ENCODE measurements at places on chromosomes 12 and 14.

- DNase-seq, result no peak
Measured at GRCh38 chr14:23512156-23512555, 39.4 kb downstream of the ZFHX2 start.

- DNase-seq, result no peak
Measured at GRCh38 chr14:105210266-105211025, 29.3 kb upstream of the NUDT14 start.

DNA sequence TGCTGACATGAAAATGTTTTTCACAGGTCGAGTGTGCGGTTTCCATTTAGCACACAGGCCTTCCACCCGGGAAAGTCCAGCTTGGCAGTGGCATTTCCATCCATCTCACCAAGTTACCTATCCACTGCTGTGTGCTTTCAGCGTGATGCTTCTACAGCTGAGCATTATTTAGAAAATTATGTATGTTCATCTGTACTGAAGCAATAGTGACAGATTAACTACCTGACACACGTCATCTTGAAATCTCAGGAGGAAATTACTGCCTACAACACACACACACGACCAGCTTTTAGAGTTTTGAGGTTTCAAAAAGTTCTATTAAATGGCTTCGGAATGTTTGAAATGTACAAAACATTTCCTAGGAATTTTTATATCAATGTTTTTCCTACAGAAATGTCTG is 39.4 kb downstream of the IFNG-AS1 start:
- no peak for DNase-seq

GRCh38 chr12:52436828-52437474 is 2.8 kb upstream of the KRT75 start:
- DNase-seq, result no peak

GRCh38 chr12:64097366-64098105 is 124.6 kb downstream of the KICS2 start:
- no peak for DNase-seq

- no peak for DNase-seq
Measured at GRCh38 chr12:21675641-21676040, 18.0 kb upstream of the LDHB start.

- DNase-seq, result no peak
Measured at GRCh38 chr12:110763583-110763982, 20.9 kb upstream of the PPP1CC start.

DNA sequence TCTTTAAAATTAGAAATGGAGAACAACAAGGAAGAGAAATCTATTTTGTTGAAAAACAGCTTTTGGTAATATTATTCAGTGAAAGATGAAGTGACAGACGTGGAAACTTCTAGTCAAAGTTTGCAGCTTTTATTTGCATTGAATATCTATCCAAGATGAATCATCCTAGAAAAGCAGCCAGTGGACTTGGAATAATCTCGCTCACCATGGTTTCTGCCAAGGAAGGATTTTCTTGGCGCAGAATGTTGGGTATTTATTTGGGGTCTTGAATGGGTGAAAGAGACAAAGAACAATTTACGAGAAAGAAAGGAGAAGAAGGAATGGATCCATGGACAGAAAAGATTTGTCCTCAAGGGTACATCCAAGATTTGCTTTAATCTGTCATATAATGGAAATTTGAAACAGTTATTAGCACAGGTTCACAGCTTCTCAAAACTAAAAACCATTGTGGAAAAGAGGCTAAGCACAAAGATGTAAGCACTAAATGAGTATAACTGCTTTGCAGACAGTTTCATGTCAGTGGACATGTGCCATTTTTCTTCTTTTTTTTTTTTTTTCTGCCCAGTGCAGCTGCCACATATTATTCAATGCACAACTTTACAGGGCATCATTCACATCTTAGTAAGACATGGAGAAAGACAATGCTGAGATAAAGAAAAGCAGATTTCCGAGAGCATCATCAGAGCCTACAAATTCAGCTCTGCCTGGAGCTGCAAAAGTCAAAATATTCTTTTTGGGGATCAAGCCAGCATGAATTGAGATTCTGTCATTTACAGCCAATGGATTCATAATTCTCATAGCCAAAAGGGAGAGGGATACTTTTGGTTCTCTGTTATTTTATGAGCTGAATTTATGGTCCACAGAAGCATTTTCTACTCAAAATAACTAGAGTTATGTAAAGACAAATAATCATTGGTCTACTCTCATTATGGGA is 333.7 kb downstream of the DAD1 start:
- no peak for DNase-seq

DNA sequence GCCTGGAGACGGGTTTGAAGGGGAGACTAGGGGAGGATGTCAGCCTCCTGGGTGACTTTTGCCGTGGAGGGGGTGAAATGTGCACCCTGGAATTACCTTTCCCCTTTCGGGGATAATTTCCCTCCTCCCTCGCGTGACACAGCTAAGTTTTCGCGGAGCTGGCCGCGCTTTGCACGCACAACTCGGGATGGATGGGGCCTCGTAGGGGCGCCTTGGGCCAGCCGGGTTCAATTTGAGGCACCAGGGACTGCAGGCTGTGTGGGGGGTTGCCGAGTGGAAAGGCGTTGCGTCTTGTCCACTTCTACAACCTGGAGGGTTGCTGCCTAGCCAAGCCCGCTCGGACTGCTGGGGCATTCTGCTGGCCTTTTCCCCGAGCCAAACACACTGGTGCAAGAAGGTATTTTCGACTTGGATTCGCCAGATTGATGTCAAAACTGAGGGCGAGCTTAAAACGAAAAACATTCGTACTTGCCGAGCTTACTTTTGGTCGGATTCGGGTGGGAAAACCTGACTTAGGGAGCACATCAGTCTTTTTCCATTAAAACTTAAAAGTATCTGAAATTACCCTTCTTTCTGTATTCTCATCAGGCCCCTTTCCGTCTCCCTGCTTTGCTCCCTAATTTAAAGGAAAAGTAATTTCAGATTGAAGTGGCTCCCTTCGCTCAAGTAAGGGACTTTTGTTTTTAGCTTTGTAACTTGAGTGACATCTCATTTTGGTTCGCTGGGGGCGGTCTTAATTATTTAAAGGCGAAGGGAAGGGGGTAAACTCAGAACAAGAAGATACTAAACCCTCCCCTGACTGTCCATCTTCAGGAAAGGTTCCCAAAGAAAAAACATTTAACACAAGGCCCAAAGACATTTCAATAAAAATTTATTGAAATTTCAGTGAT is 14.3 kb downstream of the TBX3 start:
- DNase-seq, result peak; percentile 60

GRCh38 chr12:20548611-20549010 is 146.5 kb upstream of the SLCO1C1 start:
- no peak for DNase-seq

- DNase-seq, result no peak
Measured at GRCh38 chr14:35046751-35047536, 872 bp downstream of the FAM177A1 start.

GRCh38 chr12:16359512-16360491 is 12.4 kb downstream of the MGST1 start:
- DNase-seq, result peak; percentile 82

- no peak for DNase-seq
Measured at GRCh38 chr12:102317155-102317554, 119.5 kb upstream of the PMCH start.

DNA sequence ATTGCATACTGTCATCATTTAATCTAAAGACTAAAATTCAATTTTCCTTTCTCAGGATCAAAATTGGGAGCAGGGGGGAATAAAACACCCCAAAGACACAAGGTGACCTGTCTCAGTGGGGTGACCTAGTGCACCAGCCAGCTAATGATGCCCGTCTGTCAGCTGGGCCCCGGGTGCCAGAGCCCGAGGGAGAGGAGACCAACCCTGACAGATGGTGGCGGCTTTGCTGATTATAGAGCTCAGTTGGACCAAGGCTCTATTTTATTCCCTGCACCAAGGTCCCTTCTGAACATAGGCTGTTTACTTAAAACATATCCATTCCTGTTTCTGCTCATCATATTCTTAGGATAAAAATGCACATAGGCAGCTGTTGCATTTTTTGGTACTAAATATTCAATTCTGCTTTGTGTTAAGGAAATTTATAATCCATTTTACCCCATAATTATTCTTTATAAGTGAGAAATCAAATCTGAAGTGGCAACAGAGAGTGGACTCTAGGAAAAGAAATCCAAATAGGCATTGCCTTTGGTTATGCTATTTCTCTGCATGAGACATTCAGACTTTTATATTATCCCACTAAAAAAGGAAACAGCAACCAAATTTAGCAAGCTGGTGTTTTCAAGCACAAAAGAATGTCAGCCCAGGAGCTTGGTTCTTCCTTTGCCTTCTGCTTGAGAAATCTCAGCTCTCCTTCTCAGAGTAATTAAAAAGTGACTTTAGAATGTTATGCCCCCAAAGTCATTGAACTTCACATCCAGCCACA is 96.8 kb upstream of the IFNG-AS1 start:
- no peak for DNase-seq

DNA sequence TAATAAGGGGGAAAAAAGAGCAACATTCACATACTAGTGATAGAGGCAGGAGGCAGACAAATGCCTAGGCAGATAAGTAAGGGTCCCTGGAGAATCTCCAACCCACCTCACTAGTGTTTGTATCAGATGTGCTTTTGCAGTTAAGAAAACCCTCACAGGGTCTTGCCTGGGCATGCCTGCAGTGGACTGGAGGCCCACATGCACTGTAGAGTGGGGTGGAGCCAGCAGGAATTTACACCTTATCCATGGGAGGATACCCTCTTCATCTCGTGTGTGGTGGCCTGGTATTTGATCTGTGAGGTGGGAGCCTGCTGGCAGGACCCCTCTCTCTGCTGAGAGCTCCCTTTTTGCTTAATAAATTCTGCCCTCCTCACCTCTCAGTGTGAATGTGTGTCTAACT is 238.0 kb upstream of the SLC16A7 start:
- DNase-seq, result no peak

DNA sequence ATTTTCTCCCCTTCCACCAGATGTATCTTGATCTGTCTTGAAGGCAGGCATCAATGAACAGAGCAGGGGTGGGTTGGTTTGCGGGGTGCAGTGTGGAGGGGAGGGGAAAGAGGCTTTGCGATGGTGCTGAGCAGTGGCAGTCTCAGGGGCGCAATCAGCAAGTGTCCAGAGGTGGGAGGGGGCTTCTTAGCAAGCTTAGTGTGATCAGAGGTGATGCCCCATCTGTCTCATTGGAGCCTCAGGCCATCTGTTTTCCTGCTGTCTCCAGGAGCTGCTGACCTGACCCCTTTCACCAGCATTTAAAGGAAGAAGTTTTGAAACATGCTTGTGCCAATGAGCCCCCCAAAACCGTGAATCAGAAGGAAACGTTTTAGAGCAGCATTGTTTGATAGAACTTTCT is 187.7 kb upstream of the LHX5 start:
- no peak for DNase-seq

GRCh38 chr12:91105807-91106206 is 5.5 kb downstream of the LUM start:
- DNase-seq, result no peak

DNA sequence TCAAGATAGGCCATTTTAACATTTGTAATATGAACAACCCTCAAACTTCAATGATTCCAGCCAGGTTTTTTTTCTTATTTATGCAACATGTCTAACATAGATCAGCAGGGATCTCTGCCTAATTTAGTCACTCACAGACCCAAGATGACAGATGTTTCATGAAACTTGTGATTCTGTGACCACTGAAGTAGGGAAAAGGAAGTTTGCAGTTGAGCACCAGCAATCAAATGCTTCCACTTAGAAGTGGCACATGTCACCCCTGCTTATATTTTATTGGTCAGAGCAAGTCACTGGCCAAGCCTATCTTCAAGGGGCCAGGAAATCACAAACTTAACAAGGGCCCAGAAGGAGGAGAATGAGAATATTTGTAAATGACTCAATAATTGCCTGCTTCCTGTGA is 150.6 kb downstream of the BCAT1 start:
- DNase-seq, result no peak

DNA sequence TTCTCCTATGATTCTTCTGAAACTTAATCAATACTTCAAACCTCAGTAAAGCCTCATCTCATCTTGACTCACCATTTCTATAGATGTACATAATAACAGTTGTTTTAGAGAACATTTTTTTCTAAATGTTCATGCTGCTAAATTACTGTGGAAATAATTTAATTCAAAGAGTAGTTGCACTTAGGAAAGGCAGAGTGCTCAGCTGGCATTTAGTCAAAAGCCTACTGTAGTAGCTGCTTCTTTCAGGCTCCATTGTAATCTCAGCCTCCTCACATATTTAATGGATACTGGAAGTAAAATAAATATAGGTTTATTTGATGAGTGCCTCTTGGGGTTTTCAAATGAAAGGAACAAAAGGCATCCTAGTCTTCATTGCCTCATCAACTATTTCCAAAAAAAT is 325.0 kb downstream of the CCER1 start:
- no peak for DNase-seq

DNA sequence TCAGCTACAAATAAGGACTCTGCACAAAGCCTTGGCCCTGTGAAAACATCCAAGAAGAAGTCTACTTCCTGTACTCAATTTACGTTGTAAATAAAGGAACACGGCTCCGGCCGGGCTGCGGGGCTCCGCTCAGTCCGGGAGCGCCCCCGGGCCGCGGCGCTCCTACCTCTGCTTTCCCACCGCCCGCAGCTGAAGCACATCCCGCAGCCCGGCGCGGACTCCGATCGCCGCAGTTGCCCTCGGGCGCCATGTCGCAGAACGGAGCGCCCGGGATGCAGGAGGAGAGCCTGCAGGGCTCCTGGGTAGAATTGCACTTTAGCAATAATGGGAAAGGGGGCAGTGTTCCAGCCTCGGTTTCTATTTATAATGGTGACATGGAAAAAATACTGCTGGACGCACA is 502.3 kb upstream of the FOXG1 start:
- DNase-seq, result no peak

GRCh38 chr14:64681796-64682710 is 22.2 kb upstream of the PLEKHG3 start:
- DNase-seq, result no peak

- no peak for DNase-seq
Measured at GRCh38 chr12:121957861-121958515, 39.6 kb downstream of the CFAP251 start.

DNA sequence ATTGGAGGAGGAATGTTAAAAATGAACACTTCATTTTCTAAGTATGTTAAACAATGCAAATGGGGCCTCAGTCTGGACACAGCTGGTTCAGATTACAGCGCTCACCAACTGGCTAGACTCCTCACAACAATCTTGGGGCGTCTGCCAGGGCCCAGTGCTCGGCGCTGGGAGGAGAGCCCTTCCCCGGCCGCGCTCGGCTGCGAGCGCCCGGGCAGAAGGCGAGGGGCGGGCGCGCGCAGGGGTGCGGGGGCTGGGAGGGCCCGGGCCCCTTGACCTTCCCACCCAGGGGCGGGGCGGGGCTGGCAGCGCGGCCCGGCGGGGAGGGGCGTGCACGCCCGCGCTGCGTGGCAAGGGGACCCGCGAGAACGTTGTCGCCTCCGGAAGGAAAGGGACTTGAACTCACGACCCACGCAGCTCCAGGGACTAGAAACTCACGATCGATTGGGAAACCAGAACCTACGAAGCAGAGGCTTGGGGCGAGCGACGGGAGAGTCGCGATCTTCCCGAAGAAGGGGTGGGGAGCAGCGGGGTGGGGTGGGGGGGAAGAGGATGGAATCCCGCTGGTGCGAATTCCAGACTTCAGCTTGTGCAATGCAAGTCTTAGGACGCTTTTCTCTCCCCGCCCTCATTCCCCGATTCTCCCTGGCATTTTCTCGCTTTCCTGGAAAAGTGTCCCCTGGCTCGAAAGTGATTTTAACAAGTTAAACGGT is at the start of gene FBLN5:
FBLN5 (minus strand) TSS at position 220 of the 710 bp plus-strand sequence. CDS start 465 bp downstream, outside the sequence.
- peak; percentile 82 for DNase-seq

- peak; percentile 86 for DNase-seq
Measured at GRCh38 chr14:68979722-68980451, 785 bp upstream of the ACTN1 start.

GRCh38 chr12:105377077-105377476 is 46.6 kb downstream of the C12orf75 start:
- DNase-seq, result no peak

All from neural progenitor cell (in vitro differentiated cells).